ENCODE measurements at places on chromosomes 16 and 17. TPM values are rescaled to one million over a fixed set of nuclear protein-coding genes. Genes with fewer than 3 reads are reported as not detected.

SGSH gene
- total RNA-seq = 19.4 TPM

SCNN1B gene
- total RNA-seq = 0.05 TPM

MMP28 gene
- 0.68 TPM for total RNA-seq

ELMO3 gene
- total RNA-seq = 0.06 TPM

NAGS gene
- 1.6 TPM for total RNA-seq

SLC16A13 gene
- 0.98 TPM for total RNA-seq

PPP1R27 gene
- total RNA-seq = not detected

DPEP3 gene
- not detected for total RNA-seq

ALDH3A1 gene
- total RNA-seq = 4.0 TPM

ST3GAL2 gene
- total RNA-seq = 18.3 TPM

TPSG1 gene
- total RNA-seq = not detected

ADAP2 gene
- not detected for total RNA-seq

TNFRSF12A gene
- 76.3 TPM for total RNA-seq

BCO1 gene
- total RNA-seq = not detected

KLHL10 gene
- not detected for total RNA-seq

DYNC1LI2 gene
- 74.3 TPM for total RNA-seq

SPHK1 gene
- total RNA-seq = 51.0 TPM

GNGT2 gene
- total RNA-seq = not detected

OMG gene
- total RNA-seq = 1.9 TPM

ADAM11 gene
- 0.15 TPM for total RNA-seq

ZNRF1 gene
- 26.6 TPM for total RNA-seq

FOXL1 gene
- 2.7 TPM for total RNA-seq

SREBF1 gene
- total RNA-seq = 52.7 TPM

CDC6 gene
- total RNA-seq = 2.2 TPM

CCDC154 gene
- total RNA-seq = 0.39 TPM

NETO2 gene
- total RNA-seq = 17.5 TPM

NEUROD2 gene
- not detected for total RNA-seq

TP53TG3B gene
- not detected for total RNA-seq

CD300E gene
- not detected for total RNA-seq

PARD6A gene
- 0.44 TPM for total RNA-seq

OR2C1 gene
- total RNA-seq = not detected

HS3ST6 gene
- total RNA-seq = not detected

RAB11FIP4 gene
- 0.75 TPM for total RNA-seq

HAS3 gene
- 0.05 TPM for total RNA-seq

OR1A1 gene
- total RNA-seq = not detected

PMFBP1 gene
- total RNA-seq = not detected

PTRH2 gene
- 33.4 TPM for total RNA-seq

C17orf58 gene
- total RNA-seq = 15.3 TPM

RNF43 gene
- not detected for total RNA-seq

LRRC36 gene
- not detected for total RNA-seq

SNX20 gene
- not detected for total RNA-seq

MPP2 gene
- total RNA-seq = 7.6 TPM

ZG16B gene
- 0.78 TPM for total RNA-seq

TP53TG3E gene
- total RNA-seq = not detected

GFAP gene
- not detected for total RNA-seq

CLDN7 gene
- 2.0 TPM for total RNA-seq

PRDM7 gene
- not detected for total RNA-seq

CCL2 gene
- 167 TPM for total RNA-seq

OTOP2 gene
- not detected for total RNA-seq

SPNS2 gene
- total RNA-seq = not detected

MPO gene
- total RNA-seq = 0.06 TPM

NUDT21 gene
- total RNA-seq = 55.3 TPM

FA2H gene
- not detected for total RNA-seq

ABCA3 gene
- total RNA-seq = 1.1 TPM

CLEC19A gene
- total RNA-seq = not detected

PRRT2 gene
- 1.2 TPM for total RNA-seq

ST6GALNAC1 gene
- not detected for total RNA-seq

Measured in cardiac ventricle fibroblast (primary cell).